Esophagus (tissue), 2 donors: ENCODE measurements at places on chromosomes 3 and 15. TPM values are rescaled to one million over a fixed set of nuclear protein-coding genes. Genes with fewer than 3 reads are reported as not detected.

The SCAANT1 gene
- not detected for polyA plus RNA-seq

The CNTN4 gene
- 0.54 TPM for polyA plus RNA-seq

The FETUB gene
- polyA plus RNA-seq = 3.3 TPM

The TGM5 gene
- polyA plus RNA-seq = 12.9 TPM
